ENCODE measurements at places on chromosomes 1 and 21. TPM values are rescaled to one million over a fixed set of nuclear protein-coding genes. Genes with fewer than 3 reads are reported as not detected.

FOXJ3 gene
- 79.1 TPM for total RNA-seq

SELENBP1 gene
- 10.4 TPM for total RNA-seq

CFAP141 gene
- total RNA-seq, result not detected

LRRC39 gene
- total RNA-seq, result 0.43 TPM

KRTAP19-3 gene
- not detected for total RNA-seq

LORICRIN gene
- not detected for total RNA-seq

HSPA6 gene
- 0.13 TPM for total RNA-seq
